ENCODE measurements at places on chromosomes 11 and 22.

- DNase-seq = no peak
Measured at GRCh38 chr11:10764412-10764811, 13.4 kb downstream of the CTR9 start.

- DNase-seq = peak; percentile 4
Measured at GRCh38 chr11:35539781-35540281, 14.4 kb upstream of the PAMR1 start.

- no peak for DNase-seq
Measured at GRCh38 chr22:27514601-27515523, 286.7 kb downstream of the MN1 start.

- no peak for DNase-seq
Measured at GRCh38 chr22:24819911-24820461, 14.0 kb downstream of the SGSM1 start.

GRCh38 chr22:48396091-48396784 is 1431.4 kb downstream of the BRD1 start:
- no peak for DNase-seq

DNA sequence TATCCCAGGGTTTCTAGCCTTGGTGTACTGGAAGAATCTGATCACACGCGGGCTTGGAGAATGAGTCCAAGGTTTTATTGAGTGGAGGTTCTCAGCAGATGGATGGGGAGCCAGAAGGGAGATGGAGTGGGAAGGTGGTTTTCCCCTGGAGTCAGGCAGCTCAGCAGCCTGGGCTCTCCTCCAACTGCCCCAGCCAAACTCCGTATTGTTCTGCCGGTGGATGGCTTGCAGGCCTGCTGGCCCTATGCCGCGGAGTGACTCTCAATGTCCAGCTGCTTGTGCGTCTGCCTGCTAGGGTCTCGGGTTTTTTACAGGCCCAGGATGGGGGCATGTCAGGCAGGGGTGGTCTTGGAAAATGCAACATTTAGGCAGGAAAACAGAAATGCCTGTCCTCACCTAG is 162.4 kb upstream of the LMO1 start:
- DNase-seq = no peak

- DNase-seq = no peak
Measured at GRCh38 chr11:128716661-128717210, 22.9 kb downstream of the FLI1 start.

DNA sequence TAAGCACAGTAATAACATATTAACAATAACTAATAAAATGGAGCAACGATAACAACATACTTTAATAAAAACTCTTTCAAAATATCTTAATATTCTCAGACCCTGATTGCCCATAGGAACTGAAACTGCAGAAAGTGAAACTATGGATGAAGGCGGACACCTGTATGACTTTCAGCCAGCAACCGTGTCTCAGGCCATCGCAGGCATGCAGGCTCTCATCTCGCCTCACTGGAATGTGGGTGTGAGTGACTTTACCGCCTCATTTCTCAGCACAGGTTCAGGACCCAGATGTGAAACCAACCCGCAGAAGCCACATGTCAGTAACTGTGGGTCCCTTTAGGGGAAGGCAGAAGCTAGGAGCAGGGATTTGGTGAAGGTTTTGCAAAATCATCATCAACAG is 539.1 kb downstream of the FAM181B start:
- no peak for DNase-seq

GRCh38 chr22:19631899-19632667 is 82.2 kb upstream of the SEPTIN5 start:
- peak; percentile 71 for DNase-seq

- DNase-seq = peak; percentile 24
Measured at GRCh38 chr11:44858796-44859527, 91.7 kb downstream of the TP53I11 start.

DNA sequence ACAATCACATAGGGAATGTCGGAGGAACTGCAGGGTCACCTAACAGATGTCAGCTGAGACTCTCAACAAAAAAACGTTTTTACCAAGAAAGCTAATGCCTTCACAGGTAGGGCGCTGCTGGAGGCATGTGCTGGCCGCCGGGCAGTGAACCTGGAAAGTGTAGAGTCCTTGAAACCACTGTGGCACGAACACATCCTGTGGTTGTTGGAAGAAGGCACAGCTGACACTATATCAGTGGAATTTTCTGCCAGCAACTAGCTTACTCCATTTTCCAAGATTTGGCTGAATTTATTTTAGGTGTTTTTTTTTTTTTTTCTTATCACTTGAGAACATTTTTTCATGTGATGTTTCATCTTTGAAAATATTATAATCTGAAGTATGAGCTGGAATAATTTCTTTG is 14.2 kb downstream of the TRMU start:
- no peak for DNase-seq

DNA sequence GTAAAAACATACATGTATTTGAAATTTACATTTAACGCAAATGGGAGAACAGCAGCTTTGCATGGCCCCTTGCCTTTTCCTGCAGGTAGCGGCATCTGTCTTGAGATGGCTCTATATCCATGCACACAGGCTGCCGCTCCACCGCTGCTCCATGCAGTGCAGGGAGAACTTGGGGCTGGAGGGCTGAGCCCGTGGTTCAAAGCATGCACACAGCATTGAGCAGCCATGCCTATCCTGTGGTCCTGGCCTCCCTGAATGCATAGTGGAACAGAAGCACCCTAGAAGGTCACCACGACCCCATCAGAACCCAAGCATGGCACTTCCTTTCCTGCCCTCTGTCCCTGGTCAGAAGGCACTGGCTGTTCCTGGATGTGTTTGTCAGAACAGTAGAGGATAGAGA is 35.0 kb upstream of the TP53I11 start:
- DNase-seq = no peak

- DNase-seq = no peak
Measured at GRCh38 chr22:38089474-38089851, 5.5 kb upstream of the SLC16A8 start.

DNA sequence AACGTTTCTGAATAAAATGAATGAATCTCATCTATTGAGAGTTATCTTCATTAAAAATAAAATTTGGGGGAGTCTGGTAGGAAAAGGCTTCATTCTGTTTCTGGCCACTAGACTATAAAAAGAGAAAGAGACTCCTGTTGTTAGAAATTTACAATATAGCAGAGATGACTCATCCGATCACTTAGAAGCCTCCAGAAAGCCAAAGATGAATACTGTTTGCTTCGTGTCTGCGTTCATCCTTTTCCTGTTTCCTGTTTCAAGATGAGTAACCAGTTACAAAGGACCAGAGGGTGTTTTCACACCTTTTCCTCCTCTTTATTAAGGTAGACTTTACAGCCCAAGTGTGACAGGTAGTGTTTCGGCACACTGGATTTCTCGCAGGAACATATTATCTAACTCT is 1120.7 kb downstream of the LRRC4C start:
- no peak for DNase-seq

GRCh38 chr11:61042537-61042936 is 59.8 kb upstream of the CD5 start:
- DNase-seq = no peak

GRCh38 chr11:61541598-61541997 is 33.0 kb downstream of the LRRC10B start:
- peak; percentile 65 for DNase-seq

- DNase-seq = no peak
Measured at GRCh38 chr11:17163736-17164135, 44.0 kb downstream of the PIK3C2A start.

DNA sequence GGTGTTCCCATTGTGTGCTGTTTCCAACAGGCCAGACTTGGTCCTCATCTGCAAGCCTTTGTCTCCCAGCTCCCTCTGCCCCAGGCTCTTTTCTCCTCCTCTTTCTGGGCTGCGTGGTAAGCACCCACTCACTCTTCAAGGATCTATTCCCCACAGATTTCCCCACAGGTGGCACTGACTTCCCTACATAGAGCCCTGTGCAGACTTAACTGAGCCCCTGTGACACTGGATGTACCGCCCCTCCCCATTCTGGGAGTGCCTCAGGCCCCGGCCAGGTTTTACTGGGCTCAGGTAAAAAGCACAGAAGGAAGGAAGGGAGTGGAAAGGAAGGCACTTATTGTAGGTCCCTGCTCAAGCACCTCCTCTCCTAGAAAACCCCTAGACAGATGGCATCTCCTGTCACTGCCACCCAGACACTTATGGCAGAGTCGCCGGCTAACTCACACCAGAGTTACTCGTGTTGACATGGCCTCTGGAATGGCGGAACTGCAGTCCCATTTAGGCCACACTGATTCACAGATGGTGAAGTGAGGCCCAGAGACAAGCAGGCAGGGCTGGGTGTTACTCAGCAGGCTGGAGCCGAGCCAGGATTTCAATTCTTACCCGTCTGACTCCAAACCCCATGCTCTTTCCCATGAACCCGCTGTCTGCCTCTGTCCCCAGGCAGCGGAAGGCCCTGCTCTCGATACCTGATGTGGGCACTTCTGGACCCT is 47.2 kb downstream of the LRRC32 start:
- DNase-seq = peak; percentile 12

- no peak for DNase-seq
Measured at GRCh38 chr11:127110542-127110941, 110.0 kb upstream of the KIRREL3 start.

- DNase-seq = no peak
Measured at GRCh38 chr11:65120831-65121230, 1.1 kb downstream of the FAU start.

- no peak for DNase-seq
Measured at GRCh38 chr22:43206509-43207161, 19.7 kb upstream of the TTLL12 start.

DNA sequence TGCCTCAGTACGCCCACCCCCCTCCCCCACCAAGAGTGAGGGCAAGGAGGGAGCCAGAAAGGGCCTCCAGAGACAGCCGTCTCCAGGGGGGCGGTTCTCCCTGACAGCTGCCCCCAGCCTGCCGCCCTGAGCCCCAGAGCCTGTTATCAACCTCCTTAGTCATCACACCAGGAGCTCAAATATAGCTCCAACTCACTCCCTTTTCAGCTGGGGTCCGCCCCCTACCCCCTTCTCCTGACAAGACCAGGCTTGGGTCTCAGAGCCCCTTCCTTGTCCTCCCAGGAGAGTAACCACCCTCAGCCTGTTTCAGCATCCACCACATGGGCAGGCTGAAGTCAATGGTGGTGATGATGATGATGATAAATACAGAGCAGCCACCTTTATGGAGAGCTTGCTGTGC is 2.5 kb upstream of the INPP5J start:
- DNase-seq = no peak

GRCh38 chr22:29716814-29717545 is 2.8 kb upstream of the CABP7 start:
- DNase-seq = peak; percentile 56

DNA sequence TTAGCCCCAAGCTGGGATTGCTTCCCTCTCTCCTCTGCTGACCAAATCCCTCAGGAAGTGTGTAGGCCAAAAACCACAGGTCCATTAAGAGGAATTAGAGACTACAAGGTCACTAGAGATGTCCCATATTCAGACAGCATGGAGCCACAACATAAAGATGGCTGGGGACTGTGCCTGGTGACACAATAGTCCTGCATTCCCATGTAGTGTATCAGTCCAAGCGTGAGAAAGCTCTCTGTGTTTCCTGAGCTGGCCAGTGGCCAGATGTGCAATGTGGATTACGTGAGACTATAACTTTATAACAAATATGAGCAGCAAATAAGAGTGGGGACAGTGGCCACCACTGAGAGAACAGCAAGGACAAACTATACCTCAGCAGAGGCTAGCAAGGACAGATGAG is 7.6 kb upstream of the MS4A10 start:
- no peak for DNase-seq

GRCh38 chr22:30243661-30244060 is 2.9 kb downstream of the LIF start:
- DNase-seq = no peak

GRCh38 chr11:35787013-35787504 is 124.5 kb downstream of the TRIM44 start:
- no peak for DNase-seq

GRCh38 chr11:87187076-87187475 is 149.3 kb downstream of the TMEM135 start:
- DNase-seq = no peak

DNA sequence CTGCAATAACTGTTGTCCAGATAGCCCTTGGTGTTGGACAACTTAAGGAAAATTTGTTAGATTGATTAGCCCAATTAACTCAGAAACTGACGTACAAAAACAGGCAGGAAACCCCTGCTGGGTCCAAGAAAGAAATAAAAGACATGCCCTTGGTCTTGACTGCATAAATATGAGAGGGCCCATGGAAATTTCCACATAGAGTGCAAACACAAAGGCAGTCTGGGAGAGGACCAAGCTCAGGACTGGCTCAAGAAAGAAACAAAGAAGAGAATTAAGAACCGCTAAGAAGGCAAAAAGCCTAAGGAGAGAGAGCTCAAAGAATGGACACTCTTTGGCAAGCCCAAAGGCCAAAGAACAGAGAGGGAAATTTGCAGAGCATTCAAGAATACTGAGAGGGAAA is 1243.9 kb downstream of the LRRC4C start:
- DNase-seq = no peak

DNA sequence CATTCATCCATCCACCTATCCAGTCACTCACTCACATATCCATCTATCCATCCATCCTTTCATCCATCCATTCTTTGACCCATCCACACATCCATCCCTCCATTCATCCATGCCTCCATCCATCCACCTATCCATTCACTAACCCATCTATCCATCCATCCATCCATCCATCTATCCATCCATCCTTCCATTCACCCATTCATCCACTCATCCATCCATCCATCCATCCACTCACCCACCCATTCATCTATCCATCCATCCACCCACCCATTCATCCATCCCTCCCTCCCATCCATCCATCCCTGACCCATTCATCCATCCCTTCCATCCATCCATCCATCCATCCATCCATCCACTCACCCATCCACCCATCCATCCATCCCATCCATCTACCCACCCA is 4.9 kb upstream of the MUC2 start:
- DNase-seq = no peak

- no peak for DNase-seq
Measured at GRCh38 chr11:64352995-64353714, 5.8 kb upstream of the RPS6KA4 start.

DNA sequence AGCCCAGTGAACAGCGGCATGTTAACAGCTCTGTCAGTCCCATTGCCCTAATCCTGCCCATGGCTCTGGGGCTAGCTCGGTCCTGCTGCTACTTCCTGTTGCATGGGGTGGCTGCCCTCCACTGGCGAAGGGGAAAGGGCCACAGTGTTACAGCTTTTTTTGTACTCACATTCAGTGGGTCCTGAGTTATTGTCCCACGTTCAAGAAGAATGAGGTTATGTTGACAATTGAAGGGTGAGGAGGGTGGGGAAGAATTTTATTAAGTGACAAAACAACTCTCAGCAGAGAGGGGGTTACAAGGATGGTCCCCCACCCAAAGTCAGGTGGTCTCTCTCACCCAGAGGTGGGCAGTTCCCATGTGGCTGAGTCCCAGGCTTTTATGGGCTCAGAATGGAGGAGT is 17.7 kb upstream of the MS4A7 start:
- DNase-seq = no peak

Measured in NCI-H82 (cell line).